Hepatocyte (in vitro differentiated cells): ENCODE measurements at places on chromosomes 7 and 10.

DNA sequence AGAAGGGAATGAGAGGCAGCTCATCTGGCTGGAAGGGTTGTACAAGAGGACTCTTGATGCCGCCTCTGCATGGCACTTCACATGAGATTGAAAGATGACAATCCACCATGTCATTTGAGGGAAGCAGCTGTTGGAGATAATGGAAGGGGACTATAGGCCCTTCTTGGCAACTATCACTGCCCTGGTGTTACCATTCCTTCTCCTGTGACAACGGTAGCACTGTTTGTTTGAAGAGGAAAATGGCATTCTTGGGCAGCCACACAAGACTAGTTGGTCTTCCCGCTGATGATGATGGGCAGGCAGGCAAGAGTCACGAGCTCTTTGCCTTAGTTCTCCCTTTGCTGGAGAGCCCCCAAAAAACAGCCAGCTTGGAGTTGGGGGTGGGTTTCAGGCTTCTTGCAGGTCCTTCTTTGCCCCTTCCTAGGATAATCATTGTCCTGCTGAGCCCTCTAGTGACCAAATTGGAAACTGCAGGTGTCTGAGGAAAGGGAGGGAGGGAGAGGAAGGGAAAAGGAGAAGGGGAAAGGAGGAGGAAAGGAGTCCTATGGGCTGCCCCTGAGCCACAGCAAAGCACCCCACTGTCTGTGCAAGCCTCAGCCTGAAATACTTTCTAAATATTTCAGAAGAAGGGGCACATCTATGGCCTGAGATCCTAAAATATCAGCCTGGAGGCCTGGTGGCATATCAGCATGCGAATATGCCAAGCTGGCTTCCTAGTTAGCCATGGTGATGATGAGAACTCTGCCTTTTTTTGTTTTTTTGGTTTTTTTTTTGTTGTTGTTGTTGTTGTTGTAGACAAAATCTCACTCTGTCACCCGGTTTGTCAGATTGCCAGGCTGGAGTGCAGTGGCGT, 165.6 kb upstream of the KMT2E start:
- peak; percentile 72 for DNase-seq
- H3K27me3 ChIP-seq: peaks cover 13% of the 10 kb centered on the region
- H3K36me3 ChIP-seq: no peaks in the 10 kb centered on the region
- H3K4me1 ChIP-seq: no peaks in the 10 kb centered on the region
- no peak overlapping the region for H3K27ac ChIP-seq
- H3K4me3 ChIP-seq: no peak overlapping the region

GRCh38 chr10:8055420-8056349, 1.2 kb downstream of the GATA3 start:
- peaks cover 75% of the 10 kb centered on the region for H3K27me3 ChIP-seq
- DNase-seq: peak; percentile 16
- H3K4me1 ChIP-seq: peaks cover 30% of the 10 kb centered on the region
- H3K36me3 ChIP-seq: no peaks in the 10 kb centered on the region
- H3K27ac ChIP-seq: peak overlapping the region; percentile 80
- peak overlapping the region; percentile 44 for H3K4me3 ChIP-seq

GRCh38 chr7:39712751-39713150, 89.4 kb downstream of the RALA start:
- H3K27ac ChIP-seq: no peak overlapping the region
- no peaks in the 10 kb centered on the region for H3K36me3 ChIP-seq
- peaks cover 10% of the 10 kb centered on the region for H3K4me1 ChIP-seq
- H3K27me3 ChIP-seq: no peaks in the 10 kb centered on the region
- no peak overlapping the region for H3K4me3 ChIP-seq

- H3K27ac ChIP-seq: no peak overlapping the region
- no peaks in the 10 kb centered on the region for H3K36me3 ChIP-seq
- DNase-seq: no peak
- no peaks in the 10 kb centered on the region for H3K4me1 ChIP-seq
- no peaks in the 10 kb centered on the region for H3K27me3 ChIP-seq
Measured at GRCh38 chr10:44806950-44807349, 104.2 kb upstream of the TMEM72 start.

- H3K4me3 ChIP-seq: no peak overlapping the region
- H3K36me3 ChIP-seq: no peaks in the 10 kb centered on the region
- H3K4me1 ChIP-seq: peaks cover 4% of the 10 kb centered on the region
- H3K27ac ChIP-seq: no peak overlapping the region
Measured at GRCh38 chr10:127158662-127159061, 37.7 kb downstream of the INSYN2A start.

- DNase-seq: peak; percentile 86
- peaks cover 6% of the 10 kb centered on the region for H3K4me1 ChIP-seq
- H3K27me3 ChIP-seq: no peaks in the 10 kb centered on the region
- no peaks in the 10 kb centered on the region for H3K36me3 ChIP-seq
Measured at GRCh38 chr7:92133737-92134270, 473 bp downstream of the CYP51A1 start.

DNA sequence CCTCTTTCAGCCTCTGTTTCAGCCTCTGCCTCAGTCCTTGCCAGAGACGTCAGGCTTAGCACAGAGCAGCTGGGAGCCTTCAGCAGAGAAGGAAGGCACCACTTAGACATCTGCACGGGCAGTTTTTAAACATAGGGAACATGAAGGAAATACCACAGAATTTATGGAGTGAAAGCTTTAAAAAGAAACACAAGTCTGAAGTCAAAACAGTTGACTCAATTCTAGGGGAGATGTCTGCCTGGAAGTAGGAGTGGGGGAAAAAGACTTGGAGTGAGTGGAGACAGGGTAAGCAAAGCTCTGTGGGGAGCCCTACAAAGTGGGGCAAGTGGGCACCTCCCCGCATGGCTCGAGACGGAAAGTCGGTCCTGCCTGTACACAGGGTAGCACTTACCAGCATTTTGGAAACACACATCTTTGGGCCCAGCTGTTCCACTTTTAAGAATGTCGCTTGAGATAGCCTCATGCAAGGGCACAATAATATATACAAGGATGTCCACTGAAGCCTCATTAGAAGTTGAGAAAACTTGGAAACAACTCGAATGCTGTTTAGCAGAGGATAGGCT, 5.0 kb upstream of the TBXAS1 start:
- no peaks in the 10 kb centered on the region for H3K27me3 ChIP-seq
- H3K4me3 ChIP-seq: no peak overlapping the region
- H3K27ac ChIP-seq: peak overlapping the region; percentile 26
- peaks cover 13% of the 10 kb centered on the region for H3K4me1 ChIP-seq
- H3K36me3 ChIP-seq: no peaks in the 10 kb centered on the region

- H3K4me3 ChIP-seq: no peak overlapping the region
- no peaks in the 10 kb centered on the region for H3K4me1 ChIP-seq
- no peak overlapping the region for H3K27ac ChIP-seq
- no peaks in the 10 kb centered on the region for H3K27me3 ChIP-seq
- DNase-seq: no peak
Measured at GRCh38 chr7:48312151-48312550, 140.9 kb downstream of the ABCA13 start.

DNA sequence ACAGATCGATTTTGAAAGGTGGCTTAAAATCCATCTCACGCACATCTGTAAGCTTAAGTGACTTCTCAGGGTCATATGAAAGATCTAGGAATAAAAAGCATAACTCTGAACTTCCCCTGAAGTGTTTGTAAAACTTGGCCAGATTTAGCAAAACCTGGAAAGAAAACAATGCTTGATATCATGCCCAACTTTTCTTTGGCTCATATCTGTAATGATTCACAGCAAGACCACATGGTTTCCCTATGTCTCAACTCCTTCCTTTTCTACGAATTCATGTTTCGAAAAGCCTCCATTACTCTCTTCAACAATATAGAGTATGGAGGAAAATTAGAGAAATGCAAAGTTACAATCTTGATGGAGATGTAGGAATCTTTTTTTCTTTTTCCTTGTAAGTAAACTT, 20.1 kb upstream of the CABCOCO1 start:
- no peaks in the 10 kb centered on the region for H3K36me3 ChIP-seq
- H3K27me3 ChIP-seq: no peaks in the 10 kb centered on the region
- DNase-seq: no peak
